ENCODE measurements at places on chromosomes 2 and 18.
A peak's percentile ranks its signal among the peaks of the same experiment; 100 is the strongest.

- no peak for DNase-seq
Observed at GRCh38 chr2:43001055-43001378, 208.6 kb upstream of the HAAO start.

DNA sequence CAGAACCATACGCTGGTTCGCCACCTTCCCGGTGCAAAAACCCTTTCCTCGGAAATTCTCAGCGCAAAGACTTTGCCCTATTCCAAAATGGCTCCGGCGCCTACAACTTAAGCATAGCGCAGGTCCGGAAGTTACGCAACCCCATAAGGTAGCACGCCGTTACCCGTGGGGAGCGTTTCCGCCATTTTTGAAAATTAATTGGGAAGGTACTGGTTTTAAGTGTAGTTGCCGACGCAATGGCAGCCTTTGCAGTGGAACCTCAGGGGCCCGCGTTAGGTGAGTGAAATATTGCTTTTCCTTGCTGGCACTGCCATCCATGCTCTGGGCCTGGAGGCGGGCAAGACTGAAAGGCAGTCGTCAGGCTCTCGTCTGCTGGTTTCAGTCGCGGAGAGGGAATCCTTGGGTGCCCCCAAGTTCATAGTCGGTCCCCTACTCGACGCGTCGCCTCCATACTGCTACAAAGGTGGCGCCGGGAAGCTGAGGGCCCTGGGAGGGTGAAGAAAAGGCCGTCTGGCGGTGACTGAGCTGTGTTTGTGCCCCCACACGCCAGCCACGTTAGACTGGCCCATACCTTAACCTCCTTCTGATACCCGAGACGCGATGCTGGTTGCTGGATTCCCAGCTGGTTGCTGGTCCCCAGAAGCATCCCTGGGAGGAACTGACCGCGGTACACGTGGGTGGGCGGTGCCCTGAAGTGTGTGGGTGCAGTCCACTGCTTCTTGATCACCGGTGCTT, at the start of gene NUP35:
Gene NUP35 (plus strand): TSS at position 222 of the 735 bp plus-strand sequence. CDS start 15 bp downstream, at position 237.
- peak; percentile 93 for DNase-seq

GRCh38 chr18:5463390-5463789, 80.4 kb downstream of the EPB41L3 start:
- DNase-seq: peak; percentile 88

DNA sequence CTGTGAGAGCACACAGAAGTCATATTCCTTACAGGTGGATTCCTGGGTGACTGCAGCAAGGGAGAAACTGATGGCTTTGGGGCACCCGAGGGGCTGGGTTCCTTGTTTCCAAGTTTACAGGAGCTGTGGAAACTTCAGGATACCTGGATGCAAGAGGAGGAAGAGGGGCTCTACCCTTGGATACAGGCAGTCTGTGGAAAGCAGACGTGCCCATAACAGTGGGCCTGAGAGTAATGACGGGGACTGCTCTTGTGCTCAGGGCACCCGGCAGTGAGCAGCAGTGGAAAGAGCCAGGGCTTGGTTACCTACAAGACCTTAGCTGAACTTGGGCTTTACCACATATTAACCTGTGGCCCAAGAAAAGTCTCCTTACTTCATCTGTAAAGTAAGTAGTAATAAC, 102.2 kb upstream of the TGFA start:
- no peak for DNase-seq

- peak; percentile 45 for DNase-seq
Observed at GRCh38 chr2:159942146-159942545, 120.3 kb downstream of the PLA2R1 start.

DNA sequence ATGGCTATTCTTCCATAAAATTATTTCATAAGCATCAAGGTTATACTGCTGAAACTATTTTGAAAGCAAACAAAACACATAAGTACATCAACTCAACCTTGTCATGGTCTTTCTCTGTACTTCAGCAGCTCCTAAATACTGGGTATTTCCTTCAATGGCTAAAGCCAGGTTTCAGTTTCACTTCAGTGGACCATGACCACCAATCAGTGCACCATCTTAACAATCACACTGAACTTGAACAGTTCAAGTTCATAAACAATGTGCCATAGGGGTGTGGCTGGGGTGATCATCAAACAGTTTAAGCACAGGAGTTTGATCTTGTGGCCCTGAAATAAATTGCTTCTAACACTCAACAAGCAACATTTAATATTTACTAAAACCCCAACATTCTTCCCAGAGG, 124.1 kb upstream of the FIGN start:
- DNase-seq: no peak

- DNase-seq: no peak
Observed at GRCh38 chr18:58670404-58671110, 708 bp upstream of the MALT1 start.

DNA sequence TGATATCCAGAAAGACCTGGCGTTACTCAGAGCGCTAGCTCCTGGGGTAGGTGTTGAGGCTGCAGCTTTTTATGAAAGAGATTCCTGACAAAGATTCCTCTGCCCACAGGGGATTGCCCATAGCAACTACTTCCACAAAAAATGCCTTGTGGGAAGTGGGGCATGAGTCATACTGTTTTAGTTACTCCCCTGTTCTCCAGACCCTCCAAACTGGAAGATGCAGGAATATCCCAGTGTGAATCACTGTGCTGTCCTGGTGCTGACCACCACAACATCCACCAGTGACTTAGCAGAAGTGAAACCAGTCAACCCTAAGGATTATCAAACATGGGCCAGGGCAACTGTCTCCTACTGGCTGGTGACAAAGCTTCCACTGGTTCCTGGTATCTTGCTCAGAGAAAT, 61.8 kb downstream of the CDH2 start:
- DNase-seq: peak; percentile 80

- DNase-seq: peak; percentile 32
Observed at GRCh38 chr2:45554742-45555140, 56.3 kb downstream of the SRBD1 start.

- no peak for DNase-seq
Observed at GRCh38 chr18:23616258-23616657, 30.0 kb upstream of the NPC1 start.

- no peak for DNase-seq
Observed at GRCh38 chr18:57543560-57543959, 42.9 kb downstream of the FECH start.

Measured in fibroblast of the aortic adventitia (primary cell).